RKO (cell line): ENCODE measurements at places on chromosomes 2 and 18.

GRCh38 chr2:169509298-169509885 is at the start of gene KLHL41:
KLHL41 (plus strand) TSS chr2:169509702; CDS start chr2:169509779, 77 bp downstream.
- peak; percentile 43 for DNase-seq

DNA sequence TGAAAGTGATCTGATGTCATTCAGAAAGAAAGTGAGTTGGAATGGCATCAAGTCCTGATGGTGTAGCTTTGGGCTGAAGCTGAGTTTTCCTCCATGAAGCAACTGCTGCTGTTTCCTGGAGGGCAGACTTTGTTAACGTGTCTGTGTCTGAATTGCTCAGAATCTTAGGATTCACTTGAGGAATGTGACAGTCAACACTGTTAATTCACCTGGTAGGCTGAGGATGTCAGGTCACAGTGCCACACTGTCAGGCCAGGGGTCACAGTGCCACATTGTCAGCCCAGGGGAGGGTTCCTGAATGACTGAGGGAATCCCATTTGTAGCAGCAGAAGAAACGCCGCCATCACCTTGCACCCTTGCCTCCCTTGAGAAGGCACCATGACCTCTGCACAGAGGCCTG is 39.4 kb downstream of the LYPD6B start:
- no peak for DNase-seq

DNA sequence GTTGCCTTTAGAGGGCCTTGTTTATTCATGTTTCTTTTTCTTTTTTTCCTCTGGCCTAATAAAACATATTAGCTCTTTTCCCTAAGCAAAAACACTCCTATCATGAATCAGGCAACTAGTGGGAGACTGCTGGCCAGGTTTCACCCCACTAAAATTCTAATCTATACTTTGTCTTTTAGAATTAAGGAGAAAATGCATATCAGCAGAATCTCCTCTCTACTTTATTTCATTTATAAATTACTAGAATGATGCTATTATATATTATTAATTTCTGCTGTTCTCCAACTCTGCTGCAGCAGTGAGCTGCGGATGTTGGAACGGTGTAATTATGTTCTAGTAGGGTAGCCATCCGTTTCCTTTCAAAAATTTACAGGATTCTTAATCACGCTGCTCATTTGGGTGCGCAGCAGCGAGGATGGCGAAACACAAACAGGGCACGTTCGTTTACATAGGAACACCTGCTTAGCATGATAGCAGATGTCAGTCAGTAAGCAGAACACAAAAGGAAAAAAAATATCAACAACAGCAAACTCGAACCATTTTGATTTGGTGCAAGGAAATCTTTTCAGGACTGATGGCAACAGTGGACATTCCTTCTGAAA is 30.5 kb downstream of the ZEB2 start:
- no peak for DNase-seq

- DNase-seq = no peak
Observed at GRCh38 chr18:23835506-23835905, 146.3 kb downstream of the LAMA3 start.

- DNase-seq = no peak
Observed at GRCh38 chr2:98277162-98277859, 68.9 kb upstream of the CNGA3 start.

DNA sequence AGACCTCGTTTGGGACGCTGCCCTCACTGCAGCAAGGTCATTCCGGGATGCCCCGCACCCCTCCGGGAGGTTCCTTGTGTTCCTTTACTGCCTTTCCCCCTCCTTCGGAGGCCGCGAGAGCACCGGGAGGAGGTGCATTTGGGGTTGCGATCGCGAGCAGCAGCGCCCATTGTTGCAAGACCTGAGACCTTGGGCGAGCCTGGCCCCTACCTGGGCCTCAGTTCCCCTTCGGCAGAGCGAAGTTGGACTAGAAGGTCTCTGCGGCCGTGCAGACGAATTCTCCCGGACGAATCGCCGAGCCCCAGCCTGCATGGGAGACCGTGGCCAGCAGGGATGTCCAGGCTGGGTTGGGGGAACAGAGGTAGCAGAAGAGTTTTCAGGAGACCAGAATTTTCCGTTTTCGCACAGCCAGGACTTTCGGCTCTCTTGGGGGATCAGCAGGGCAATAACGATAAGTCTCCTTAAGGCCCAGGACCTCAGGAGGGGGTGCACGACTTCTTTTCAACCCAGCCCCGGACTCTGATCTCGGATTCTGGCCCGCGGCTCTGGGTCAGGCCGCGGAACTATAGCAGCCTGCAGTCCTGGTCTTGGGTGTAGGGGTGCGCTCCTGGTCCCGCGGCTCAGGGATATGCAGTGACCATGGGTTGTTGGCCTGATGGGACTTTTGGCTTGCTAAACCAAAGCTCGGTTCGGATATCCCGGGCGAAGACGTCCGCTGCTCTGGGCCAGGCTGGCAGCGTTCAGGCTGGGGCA is 2.8 kb downstream of the GDF7 start:
- no peak for DNase-seq
